ENCODE measurements at places on chromosomes 7 and 10. TPM values are rescaled to one million over a fixed set of nuclear protein-coding genes. Genes with fewer than 3 reads are reported as not detected.

DNA sequence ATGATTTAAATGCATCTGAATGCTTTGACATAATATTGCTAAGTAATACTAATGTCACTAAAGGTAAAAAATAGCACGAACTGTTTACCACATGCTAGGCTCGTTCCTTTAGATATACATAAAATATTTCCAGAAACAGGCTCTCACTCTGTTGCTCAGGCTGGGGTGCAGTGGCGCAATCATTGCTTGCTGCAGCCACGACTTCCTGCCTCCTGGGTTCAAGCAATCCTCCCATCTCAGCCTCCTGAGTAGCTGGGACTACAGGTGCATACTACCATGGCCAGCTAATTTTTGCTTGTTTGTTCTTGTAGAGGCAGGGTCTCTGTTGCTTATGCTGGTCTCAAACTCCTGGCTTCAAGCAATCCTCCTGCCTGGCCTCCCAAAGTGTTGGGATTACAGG lies 183.3 kb downstream of the SGMS1 start:
- no peak for DNase-seq

DNA sequence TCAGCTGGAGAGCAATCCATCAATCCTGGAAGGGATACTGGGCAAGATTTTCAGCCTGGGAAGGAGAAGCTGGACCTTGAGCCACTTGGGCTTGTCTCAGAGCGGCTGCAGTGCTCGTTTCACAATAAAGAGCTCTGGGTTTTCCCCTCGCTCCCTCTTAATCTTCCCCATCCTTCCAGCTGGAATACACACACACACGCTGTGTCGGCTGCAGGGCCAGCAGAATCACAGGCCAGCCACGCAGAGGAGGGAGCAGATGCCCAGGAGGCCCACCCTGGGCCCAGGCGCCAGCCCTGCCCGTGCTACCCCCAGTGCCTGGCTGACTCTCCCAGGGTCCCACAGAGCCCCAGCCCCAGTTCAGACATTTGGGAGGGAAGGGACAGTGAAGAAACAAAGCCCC lies 255.1 kb downstream of the TNS3 start:
- peak; percentile 74 for DNase-seq

GRCh38 chr7:137329411-137329810 lies 14.1 kb downstream of the PTN start:
- DNase-seq: no peak

DNA sequence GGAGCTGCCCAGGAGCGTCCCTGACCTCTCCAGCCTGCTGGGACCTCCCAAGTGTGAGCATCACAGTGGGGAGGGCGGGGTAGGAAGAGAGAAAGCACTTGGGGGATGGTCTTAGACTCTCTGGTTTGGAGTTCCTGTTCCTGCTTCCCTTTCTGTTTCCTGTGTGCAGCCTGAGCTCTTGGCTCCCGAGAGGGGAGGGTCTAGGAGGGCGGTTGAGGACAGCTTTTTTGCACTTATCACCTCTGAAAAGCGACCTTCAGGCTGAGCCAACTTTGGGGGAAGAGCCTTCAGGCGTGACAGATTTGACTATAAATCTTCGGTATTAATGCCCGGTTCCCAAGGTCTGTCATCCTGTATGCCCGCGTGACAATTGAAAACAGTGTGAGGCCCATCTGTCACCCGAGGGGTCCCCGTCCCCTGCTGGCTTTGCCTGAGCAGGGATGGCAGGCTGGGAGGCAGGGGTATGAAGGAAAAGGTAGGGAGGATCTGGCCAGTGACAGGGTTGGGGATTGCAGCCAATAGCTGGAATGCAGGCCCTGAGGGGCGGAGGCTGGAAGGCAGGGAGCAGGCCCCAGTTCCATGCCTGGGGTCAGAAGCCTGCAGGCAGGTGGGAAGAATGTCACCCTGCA lies 78.6 kb downstream of the CDH23 start:
- DNase-seq: no peak

DNA sequence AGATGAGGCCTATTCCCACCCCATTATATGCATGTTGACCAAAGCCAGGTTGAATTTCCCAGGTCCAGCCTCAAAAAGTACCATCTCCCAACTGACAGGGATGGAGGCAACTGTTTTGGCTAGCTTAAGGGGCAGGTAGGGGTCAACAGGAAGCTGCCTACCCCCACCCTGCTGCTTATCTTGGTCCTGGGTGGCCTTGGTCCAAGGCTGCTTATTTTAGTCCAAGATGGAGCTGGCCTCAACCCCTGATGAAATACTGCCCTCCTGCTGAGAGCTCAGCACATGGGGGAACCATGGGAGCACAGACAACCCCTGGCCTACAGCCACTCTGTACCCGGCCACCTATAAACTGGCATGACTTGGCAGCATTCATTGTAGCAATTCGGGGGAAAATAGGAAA lies 23.1 kb downstream of the MYO1G start:
- no peak for DNase-seq

DNA sequence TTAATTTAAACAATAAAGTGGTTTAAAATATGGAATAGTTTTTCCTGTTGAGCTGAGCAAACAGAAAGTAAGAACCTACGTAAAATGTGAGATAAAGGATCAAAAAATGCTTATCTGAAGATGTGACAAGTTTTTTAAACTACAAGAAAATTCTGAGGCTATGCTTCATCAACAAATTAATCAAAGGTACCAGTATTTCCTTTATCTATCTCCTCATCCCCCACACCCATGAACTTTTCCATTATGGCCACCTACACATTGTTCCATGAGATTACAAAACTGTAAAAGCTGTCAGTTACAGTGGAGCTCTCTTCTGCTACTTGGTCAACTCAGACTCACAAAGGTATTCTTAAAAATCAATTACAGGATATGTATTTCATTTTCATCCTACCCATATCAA lies 77.4 kb downstream of the ARHGAP12 start:
- no peak for DNase-seq

- DNase-seq: no peak
Measured at GRCh38 chr10:36023939-36024338, 381.8 kb upstream of the FZD8 start.

GRCh38 chr10:43082087-43082486 lies 5.2 kb downstream of the RET start:
- DNase-seq: no peak

DNA sequence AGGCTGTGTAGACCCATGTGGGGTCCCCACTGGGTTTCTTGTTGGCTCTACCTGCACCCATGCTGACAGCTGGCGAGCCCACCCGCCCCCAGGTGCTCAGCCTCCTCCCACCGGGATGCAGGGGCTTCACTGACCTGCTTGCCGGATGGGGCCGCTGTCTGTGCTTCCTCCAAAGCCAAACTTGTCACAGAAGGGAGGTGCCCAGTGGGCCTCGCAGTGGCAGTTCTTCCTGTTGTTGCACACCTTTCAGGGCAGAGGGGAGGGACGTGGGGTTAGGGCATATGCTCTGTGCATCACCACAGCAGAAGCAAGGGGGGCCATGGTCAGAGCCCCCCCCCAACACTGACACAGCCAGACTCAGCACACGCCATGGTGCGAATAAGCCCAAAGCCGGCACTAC lies 146.5 kb downstream of the FANK1 start:
- DNase-seq: no peak

GRCh38 chr10:61904733-61905725 lies 3.5 kb downstream of the ARID5B start:
- no peak for DNase-seq

DNA sequence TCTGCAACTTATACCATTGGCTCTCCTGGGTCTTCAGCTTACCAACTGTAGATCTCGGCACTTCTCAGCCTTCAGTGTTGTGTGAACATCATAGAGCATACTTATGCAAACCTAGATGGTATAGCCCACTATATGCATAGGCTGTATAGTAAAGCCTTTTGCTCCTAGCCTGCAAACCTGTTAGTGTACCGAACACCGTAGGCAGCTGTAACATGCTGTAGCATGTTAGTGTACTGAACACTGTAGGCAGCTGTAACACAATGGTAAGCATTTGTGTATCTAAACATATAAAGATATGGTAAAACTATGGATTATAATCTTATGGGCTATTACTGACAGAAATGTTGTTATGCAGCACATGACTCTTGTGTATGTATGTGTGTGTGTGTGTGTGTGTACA lies 256.9 kb downstream of the WDR11 start:
- no peak for DNase-seq

DNA sequence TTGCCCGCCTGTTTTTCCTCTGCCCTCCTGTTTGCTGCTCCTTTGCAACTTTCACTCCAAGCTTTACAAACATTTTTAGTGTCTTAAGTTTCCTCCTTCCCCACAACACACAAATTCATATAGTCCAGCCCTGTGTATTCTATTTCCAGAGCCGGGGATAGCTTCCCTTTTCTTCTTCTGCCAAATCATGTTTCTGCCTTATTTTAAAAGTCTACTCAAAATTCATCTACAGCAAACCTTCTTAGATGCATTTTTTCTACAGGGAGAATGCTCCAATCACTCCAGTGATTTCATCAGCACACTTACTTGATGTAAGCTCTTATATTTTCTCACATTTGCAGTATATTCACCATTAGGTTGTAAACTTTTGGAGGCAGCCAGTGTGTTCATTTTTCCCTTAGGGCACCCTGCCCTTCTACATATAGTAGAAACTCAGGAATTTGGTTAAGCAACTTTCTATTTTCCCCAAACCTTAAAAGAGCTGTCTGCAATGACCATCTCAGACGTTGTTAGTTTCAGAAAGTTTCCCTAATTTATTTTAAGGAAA lies 12.4 kb upstream of the ACTA2 start:
- no peak for DNase-seq

GRCh38 chr10:61279400-61279799 lies 173.8 kb downstream of the TMEM26 start:
- no peak for DNase-seq

- DNase-seq: no peak
Measured at GRCh38 chr7:32670110-32671025, 175.1 kb downstream of the AVL9 start.

DNA sequence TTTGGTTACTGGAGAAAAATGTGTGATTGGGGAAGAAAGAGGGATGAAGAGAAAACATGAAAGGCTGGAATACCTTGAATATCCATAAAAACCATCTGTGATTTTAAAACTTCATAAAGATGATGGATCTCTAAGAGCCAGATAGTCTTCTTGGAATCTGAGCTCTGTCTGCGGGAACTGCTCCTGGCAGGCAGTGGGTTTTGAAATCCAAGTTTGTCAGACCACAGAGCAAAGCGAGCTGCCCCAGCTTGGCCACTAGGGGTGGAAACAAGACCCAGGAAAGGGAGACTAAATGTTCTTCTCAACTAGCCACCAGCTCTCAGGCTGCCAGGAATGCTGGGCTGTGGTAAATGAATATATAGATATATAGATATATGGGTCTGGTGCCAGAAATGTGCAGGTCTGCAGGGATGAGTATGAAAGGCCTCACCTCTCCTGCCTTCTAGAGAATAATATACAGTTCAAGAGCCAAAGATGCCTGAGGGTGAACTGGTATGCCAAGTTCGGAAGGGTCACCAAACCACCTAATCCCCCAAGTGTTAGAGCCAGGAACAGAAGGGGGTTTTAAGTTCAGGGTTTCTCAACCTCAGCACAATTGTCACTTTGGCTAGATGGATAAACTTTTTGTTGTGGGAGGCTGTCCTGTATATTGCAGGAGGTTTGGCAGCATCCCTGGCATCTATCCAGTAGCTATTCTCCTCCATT lies 208.8 kb downstream of the KCNMA1 start:
- no peak for DNase-seq

DNA sequence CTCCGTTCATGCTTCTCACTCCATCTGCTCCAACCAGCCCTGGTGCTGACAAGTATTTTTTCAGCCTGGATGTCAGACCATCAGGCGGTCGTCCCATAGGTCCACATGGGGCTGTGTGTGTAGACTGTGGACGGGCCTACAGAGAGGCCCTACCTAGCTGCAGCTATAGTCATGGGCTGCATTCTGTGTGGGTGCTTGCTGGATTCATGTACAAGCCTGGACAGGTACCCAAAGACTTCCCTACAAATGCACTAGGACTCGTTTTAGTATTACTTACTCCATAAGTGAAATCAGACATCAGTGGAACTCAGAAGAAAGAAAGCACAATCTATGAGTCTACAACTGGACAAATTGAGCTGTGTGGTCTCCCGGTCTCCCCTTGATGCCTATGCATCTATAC lies 146.8 kb downstream of the PKD1L1 start:
- no peak for DNase-seq

DNA sequence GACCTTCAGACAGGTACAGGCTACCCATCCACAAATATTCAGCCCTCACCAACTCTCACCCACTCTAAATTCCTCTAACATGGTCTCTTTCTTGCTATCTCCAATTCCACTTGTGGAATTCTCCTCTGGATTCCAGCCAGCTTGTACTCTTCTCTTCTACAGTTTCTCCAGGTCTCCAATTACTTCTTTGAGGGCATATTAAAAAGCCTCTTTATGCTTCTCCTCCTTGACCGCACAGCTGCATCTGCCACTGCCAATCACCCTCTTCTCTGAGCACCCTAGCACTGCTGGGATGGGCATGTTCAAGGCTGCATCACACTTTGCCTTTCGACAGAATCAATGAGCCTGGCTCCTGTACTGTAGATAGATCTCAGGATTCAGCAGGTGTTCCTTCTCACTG lies 101.5 kb upstream of the ANKRD1 start:
- DNase-seq: no peak

DNA sequence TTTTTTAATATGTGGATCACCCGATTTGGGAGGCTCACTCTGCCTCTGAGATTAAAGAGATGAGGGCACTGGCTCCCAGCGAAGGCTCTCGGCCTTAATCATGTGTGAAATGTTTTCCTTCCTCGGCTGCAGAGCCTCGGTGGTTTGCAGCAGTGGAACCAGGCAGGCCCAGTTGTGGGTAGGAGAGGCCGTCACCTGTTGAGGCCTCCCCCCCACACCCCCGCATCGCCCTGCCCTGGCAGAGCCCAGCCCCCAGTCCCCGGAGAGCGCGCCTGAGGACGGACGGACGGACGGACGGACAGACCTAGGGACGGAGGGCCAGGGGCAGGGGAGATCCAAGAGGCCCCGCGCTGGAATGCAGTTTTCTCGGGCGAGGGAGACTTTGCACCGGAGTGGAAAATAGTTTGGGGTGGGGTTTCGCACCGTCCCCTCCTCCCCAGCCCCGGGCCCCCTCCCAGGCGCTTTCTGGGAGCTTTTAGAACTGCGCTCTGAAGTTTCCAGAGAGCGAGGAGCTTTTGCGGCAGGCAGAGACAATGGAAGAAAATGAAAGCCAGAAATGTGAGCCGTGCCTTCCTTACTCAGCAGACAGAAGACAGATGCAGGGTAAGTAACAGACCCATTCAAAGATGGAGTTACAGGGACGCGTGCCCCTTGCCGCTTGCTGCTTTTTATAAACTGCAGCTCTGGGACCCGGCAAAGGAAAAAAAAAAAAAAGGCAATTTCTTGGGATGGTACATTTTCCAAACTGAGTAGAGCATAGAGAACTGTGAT lies at the start of gene KIAA1217:
Gene KIAA1217, plus strand, starts transcription at position 478 of the 771 bp plus-strand sequence. Its CDS starts 56 bp downstream, at position 534.
- DNase-seq: peak; percentile 68

GRCh38 chr10:117690359-117690758 lies 147.8 kb downstream of the EMX2 start:
- DNase-seq: no peak

SPAM1 gene
- not detected for total RNA-seq

GNAT3 gene
- total RNA-seq: not detected

IGFBP3 gene
- total RNA-seq: 60.9 TPM

DNAH11 gene
- 0.49 TPM for total RNA-seq

CTBP2 gene
- total RNA-seq: 46.9 TPM

TRIL gene
- 9.7 TPM for total RNA-seq

ZNF853 gene
- total RNA-seq: 8.7 TPM

GPRIN2 gene
- 2.0 TPM for total RNA-seq

MMD2 gene
- 3.7 TPM for total RNA-seq
